HCEC 1CT (cell line): ENCODE measurements at places on chromosomes 6 and 20.

DNA sequence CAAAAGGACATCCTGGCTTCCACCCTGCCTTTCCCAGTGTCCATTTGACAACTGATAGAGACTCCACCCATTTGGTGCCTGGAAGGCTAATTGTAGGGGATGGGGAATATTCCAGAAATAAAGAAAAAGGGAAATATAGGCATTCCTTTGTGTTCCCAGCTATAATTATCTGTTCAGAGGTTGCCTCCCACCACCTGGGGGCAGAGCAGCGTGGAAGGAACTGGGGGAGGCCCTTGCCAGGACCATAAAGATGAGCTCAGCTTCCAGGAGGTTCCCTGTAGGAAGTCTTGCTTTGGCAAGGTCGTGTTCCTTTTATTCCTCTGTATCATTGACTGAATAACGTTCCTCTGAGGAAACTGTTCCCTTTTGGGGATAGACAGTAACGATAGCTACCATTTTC lies 214.7 kb downstream of the TFAP2C start:
- DNase-seq, result no peak

DNA sequence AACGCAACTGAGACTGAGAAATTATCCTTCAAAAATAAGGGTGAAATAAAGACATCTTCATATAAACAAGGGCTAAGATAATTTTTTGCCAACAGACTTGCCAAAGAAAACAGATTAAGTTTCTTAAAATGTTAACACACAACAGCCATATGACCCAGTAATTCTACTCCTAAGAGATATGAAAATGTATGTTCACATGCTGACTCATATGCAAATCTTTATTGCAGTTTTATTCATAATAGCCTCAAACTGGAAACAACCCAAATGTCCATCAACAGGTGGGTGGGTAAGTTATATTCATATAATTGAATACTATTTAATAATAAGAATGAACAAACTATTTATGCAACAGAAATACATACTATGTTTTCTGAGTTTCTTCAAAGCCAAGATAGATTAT lies 140.1 kb downstream of the REV3L start:
- DNase-seq, result peak; percentile 20

GRCh38 chr6:54768494-54768893 lies 78.1 kb upstream of the FAM83B start:
- no peak for DNase-seq

GRCh38 chr6:2993755-2994317 lies 5.9 kb upstream of the NQO2 start:
- DNase-seq, result no peak

DNA sequence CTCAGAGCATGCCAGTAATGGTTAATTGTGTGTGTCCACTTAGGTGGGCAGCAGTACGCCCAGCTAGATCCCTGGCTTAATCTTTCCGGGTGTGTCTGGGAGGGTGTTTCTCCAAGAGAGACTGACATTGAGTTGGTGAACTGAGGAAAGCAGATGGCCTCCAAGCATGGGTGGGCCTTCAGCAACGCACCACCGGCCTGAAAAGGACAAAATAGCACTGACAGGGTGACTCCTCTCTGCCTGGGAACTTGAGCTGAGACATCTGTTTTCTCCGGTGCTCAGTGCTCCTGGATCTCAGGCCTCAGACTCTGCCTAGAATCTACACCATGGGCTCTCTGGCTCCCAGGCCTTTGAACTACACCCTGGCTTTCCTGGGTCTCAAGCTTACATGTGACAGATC lies 43.2 kb downstream of the C6orf118 start:
- DNase-seq, result no peak

DNA sequence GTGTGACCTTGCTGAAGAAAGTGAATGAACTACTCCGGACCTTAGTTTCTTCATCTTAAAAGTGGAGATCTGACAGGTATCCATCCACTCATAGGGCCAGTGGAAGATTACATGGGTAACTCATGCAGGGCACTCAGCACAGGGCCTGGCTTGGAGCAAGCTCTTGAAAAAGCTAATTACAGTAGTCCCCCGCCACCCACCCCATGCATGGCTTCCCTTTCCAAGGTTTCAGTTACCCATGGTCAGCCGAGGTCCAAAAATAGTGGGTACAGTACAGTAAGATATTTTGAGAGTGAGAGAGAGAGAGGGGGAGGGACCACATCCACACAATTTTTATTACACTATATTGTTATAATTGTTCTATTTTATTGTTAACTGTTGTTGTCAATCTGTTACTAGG lies 7.1 kb upstream of the PMEPA1 start:
- no peak for DNase-seq

- peak; percentile 74 for DNase-seq
Measured at GRCh38 chr6:20919677-20920385, 385.6 kb downstream of the CDKAL1 start.

GRCh38 chr6:53310771-53311585 lies 37.8 kb downstream of the ELOVL5 start:
- DNase-seq, result no peak

DNA sequence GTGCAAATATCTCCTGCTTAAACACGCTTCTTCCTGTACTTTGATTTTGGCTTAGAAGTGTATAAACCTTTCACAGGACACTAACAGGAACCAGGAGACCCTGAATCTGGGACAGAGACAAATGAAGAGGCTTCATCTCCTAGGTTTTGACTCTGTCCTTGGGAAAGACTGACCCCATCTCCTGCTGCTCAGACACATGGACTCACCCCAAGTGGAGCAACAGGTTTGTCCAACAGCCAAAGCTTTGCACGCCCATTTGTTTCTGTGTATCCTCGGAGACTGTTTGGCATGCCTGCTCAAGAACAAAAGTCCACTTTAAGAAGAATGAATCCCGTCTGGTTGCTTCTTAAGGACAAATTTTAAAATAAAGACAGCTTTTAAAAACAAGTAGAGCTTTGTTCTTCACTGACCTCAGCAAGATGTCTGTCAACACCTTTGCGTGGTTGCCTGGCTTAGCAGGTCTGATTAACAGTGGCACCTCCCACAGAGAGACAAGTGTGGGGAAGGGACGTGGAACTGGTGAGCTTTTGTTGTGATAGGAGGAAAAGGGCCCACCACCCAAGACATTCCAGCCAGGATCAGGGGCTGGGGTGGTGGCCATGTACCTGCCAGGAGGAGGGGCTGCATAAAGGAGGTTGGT lies 202.6 kb downstream of the SOD2 start:
- no peak for DNase-seq

DNA sequence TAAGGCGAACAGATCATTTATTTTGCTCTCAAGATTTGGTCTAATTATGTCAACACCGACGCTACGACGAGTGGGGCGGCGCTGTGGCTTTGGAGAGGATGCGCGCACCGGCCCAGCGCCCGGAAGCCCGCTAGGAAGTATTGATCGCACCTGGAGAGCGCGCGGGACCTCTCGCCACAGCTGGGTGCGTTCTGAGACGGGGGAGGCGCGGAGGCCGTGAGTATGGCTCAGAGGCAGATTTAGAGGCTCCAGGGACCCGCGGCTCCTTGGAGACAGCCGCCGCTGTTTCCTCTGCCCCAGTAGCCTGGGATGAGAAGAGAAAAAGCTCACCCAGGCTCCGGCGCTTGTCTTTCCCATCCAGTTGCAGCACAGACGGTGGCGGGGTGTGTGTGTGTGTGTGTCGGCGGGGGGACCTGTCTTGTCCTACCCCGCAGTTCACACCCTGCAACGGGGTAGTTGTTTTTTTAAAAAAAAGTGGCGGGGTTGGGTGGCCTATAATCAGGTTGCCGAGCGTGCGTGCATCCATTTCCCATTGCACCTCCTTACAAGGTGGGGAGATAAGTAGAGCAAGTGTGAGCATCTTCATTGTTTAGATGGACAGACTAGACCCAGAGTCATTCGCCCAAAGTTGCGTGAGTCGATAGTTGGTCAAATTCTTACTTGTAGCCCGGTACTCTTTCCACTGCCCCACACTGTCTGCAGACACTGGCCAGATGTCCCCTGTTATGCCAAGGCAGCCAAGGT lies 11.2 kb downstream of the TFAP2D start:
- DNase-seq, result no peak

GRCh38 chr20:35286077-35286898 lies 1.7 kb upstream of the EIF6 start:
- DNase-seq, result no peak

- peak; percentile 32 for DNase-seq
Measured at GRCh38 chr6:149750136-149750609, 632 bp downstream of the PCMT1 start.

DNA sequence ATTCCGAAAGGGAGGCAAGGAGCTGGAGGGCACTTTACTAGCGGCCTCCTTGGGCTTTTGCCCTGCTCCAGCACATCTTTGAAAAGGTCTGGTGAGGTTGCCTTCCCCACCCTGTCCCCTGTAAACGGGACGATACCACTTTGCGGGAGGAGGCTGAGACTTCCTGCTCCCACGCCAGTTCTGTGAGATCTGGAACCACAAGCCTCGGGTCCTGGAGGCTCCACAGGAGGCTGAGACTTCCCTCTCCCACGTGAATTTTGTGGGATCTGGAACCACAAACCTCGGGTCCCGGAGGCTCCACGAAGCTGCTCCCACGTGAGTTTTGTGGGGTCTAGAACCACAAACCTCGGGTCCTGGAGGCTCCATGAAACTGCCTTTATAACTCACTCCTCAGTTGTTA lies 209.3 kb downstream of the DLL1 start:
- DNase-seq, result no peak

GRCh38 chr6:44161997-44162338 lies 3.3 kb downstream of the CAPN11 start:
- peak; percentile 43 for DNase-seq

- DNase-seq, result peak; percentile 9
Measured at GRCh38 chr6:107697682-107698081, 126.4 kb downstream of the SCML4 start.

GRCh38 chr6:79269877-79270276 lies 35.4 kb upstream of the HMGN3 start:
- peak; percentile 30 for DNase-seq

GRCh38 chr6:157814883-157815282 lies 8.2 kb upstream of the SNX9 start:
- DNase-seq, result no peak

DNA sequence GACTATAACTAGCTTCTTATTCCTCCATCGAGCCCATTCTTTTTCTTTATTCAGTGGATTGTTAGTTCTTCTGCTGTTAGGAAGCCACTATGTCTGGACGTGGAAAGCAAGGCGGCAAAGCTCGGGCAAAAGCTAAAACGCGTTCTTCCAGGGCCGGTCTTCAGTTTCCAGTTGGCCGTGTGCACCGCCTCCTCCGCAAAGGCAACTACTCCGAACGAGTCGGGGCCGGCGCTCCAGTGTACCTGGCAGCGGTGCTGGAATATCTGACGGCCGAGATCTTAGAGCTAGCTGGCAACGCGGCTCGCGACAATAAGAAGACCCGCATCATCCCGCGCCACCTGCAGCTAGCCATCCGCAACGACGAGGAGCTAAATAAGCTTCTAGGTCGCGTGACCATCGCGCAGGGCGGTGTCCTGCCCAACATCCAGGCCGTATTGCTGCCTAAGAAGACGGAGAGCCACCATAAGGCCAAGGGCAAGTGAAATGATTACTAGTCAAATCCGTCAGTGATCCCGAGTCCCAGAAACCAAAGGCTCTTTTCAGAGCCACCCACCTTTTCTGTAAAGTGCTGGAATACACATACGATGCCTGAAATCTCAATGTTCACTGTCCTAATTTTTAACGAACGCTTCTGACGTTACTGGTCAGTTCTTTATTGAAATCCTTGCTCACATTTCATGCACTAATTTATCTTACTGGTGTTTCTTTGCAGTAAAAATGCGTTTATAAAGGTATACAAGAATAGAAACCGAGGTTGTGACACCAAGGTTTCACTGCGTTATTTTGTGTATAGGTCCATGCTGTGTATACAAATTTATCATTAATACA lies 129.9 kb downstream of the HFE start:
- DNase-seq, result no peak

DNA sequence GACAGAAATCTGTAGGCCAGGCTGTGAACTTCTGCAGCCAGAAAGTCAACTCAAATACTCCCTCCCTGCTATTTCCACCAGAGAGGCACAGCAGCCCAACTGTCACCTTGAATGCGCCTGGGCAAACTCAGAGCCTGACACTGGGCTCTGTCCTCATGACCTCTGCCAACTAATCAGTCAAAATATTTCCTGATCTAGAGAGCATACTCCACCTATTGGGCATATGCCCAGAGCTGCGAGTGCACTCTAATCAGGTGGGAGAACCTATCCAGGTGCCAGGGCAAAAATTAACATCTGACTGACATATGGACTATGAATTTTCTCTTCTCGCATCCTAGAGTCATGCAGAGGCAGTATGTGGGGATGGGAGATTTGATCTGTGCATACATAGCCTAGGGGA lies 406.3 kb upstream of the RUNX2 start:
- no peak for DNase-seq

DNA sequence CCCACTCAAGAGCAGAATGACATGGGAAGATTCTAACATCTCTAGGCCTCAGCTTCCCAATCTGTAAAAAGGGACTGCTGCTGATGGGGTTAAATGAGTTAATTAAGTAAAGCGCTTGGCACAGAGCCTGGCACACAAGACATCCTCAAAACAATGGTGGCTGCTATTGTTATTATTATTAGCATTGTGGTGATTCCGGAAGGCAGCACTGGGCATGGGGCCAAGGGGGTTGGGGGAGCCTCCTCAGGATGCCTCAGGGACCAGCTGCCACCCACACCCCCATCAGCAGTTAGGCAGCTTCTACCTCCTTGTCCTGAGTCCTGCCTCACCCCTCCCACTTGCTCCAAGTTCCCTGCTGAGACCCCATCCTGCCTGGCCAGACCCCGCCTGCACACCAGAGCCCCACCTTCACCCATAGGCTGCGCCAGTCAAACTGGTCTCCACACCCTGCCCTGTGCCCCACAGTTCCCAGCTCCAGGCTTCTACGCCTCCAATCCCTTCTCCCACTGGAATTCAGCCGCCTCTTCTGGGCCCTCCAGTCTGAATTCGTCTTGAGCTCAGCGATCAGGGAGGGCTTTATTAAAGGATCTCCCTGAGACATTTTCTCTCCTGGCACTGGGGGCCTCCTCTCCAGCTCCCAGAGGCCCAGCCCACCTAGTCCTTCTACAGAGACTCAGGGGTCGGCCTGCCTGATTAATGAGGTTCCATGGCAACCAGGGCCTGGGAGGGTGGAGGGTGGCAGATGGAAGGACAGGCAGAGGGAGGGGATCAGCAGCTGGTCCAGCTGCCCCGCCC lies 1.5 kb downstream of the E2F1 start:
- no peak for DNase-seq

- DNase-seq, result no peak
Measured at GRCh38 chr20:48359692-48360341, 468.0 kb downstream of the PREX1 start.

DNA sequence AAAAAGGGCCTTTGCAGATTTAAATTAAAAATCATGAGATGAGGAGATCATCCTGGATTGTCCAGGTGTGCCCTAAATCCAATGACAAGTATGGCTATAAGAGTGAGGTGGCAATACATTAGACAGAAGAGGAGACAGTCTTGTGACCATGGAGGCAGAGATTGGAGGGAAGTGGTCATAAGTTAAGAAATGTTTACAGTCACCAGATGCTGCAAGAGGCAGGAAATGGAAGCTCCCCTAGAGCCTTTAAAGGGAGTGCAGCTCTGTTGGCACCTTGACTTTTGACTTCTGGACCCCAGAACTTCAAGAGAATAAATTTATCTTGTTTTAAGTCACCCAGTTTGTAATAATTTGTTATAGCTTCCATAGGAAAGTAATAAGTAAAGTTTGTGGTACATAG lies 61.1 kb downstream of the HMGN3 start:
- DNase-seq, result peak; percentile 24

- no peak for DNase-seq
Measured at GRCh38 chr6:11237428-11237827, 5.0 kb upstream of the NEDD9 start.
